ENCODE measurements at places on chromosomes 4 and X.

- DNase-seq: no peak
Observed at GRCh38 chr4:189497996-189498395, 442.7 kb upstream of the FRG1 start.

- no peak for DNase-seq
Observed at GRCh38 chr4:112279025-112279881, 6.5 kb downstream of the TIFA start.

DNA sequence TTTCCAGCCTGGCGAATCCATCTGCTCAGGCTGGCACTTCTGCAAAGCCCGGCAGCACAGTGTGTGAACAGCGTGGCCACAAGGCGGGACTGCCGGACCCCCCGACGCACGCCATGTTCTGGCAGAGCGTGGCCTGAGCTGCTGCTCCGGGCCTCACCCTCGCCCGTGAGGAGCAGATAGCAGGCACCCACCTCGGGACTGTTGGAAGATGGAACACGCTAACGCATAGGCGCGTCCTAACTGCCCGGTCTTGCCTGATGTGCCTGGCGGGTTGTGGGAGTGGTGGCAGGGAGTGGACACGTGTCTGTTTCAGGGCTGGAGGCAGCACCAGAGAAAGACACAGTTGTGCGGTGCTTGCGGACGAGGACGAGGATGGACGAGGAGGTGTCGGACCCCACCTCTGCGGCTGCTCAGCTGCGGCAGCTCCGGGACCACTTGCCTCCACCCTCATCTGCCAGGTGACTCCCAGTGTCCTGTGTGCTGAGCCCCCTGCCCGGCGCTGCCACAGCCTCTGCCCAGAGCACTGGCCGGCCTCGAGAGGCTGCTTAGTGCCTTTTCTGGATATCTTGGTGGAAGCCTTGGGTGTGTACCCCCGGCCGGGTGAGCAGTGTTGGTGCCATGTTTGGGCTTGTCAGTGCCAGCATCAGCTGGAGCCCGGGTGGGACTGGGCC, 28.2 kb downstream of the UVSSA start:
- DNase-seq: no peak

DNA sequence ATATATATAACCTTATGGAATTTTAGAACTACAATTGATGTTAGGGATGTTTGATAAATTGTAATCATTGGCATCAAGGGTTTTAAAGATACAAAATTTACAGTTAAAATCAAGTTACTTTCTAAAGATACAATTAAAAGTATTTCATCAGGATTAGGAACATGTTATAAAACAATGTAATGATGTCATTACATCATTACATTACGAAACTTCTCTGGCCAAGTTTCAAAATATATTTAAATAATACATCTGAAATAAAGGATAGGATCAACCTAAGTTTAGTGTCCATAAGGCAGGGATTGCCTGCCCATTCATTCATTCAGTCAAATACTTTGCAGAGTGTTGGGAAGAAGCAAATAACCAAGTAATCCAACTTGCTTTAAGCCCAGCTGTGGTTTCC, 75.1 kb downstream of the TENM3 start:
- DNase-seq: no peak

DNA sequence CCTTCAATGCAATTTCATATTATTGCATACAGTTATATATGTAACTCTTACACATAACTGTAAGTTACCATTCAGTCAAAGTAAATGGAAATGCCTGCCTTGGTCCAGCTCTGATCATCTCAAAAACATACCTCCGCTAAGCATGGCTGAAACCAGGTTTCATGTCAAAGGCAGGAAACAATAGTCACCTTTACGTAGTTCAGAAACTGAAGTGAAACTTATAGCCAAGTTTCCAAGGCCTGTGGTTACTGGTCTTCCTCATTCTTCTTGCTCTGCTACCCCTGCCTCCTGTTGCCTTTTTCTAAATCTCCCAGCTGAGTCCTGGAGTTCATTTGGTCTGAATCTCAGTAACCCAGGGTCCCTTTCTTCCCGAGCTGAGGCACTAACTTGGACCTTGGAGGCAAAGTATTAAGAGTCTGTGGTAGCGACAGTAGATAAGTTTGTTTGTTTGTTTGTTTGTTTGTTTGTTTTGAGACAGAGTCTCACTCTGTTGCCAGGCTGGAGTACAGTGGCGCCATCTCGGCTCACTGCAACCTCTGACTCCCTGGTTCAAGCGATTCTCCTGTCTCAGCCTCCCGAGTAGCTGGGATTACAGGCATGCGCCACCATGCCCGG, 30.8 kb downstream of the DAPP1 start:
- no peak for DNase-seq

- DNase-seq: no peak
Observed at GRCh38 chrX:100659431-100660137, 15.6 kb downstream of the SRPX2 start.

DNA sequence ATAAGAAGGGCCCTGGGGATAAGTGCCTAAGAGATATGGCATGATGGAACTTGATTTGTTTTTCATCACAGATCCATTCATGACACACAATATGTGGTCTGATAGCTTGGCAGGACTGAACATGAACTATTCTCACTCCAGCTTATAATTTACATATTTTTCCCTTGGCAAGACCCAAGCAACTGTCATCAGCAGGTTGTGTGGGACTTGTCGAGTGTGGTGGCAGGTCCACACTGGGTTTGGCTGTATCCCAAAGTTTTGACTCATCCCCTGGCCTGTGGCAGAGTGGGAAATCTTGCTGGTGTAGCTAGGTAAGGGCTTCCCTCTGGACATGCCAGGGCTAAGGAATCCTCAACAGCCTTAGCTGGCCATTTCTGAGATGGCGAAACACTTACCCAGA, 81.0 kb upstream of the STIM2 start:
- peak; percentile 99 for DNase-seq

- no peak for DNase-seq
Observed at GRCh38 chr4:146237092-146237491, 22.8 kb downstream of the REELD1 start.

DNA sequence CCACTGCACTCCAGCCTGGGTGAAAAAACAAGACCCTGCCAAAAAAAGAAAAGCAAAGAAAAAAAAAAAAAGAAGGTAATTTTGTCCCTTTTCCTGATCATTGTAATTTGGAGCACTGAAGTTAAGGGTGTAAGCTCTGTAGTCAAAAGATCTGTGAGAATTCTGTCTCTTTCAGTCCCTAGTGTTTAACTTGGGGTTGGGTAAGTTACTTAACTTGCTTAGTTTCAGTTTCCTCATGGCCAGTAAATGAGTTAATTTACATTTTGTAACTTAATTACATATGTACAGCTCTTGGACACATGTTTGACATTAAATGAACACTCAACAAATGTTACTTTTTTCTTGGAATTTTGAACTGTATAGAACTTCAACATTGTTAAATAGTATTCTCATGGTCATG, 10.9 kb upstream of the UBE2K start:
- DNase-seq: no peak

GRCh38 chrX:150257353-150258175, 105.6 kb upstream of the MAMLD1 start:
- DNase-seq: no peak

DNA sequence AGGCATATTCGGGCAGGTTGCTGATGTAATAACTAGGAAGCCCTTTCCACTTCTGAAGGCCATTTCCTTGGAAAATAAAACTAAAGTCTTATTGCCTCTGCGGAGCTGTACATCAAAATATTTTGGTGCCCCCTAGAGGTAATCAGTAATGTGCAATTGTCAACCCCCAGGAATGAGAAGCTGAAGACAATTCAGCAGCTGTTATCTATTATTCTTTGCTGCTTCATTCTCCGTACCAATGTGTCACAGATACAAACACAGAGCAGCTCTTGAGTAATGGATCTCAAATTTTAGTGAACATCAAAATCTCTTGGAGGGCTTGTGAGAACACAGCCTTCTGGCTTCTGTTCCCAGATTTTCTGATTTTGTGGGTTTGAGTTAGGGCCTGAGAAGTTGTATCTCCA, 3.5 kb upstream of the SLIT2 start:
- no peak for DNase-seq

GRCh38 chr4:156771171-156771837, 200.3 kb downstream of the PDGFC start:
- DNase-seq: peak; percentile 90

DNA sequence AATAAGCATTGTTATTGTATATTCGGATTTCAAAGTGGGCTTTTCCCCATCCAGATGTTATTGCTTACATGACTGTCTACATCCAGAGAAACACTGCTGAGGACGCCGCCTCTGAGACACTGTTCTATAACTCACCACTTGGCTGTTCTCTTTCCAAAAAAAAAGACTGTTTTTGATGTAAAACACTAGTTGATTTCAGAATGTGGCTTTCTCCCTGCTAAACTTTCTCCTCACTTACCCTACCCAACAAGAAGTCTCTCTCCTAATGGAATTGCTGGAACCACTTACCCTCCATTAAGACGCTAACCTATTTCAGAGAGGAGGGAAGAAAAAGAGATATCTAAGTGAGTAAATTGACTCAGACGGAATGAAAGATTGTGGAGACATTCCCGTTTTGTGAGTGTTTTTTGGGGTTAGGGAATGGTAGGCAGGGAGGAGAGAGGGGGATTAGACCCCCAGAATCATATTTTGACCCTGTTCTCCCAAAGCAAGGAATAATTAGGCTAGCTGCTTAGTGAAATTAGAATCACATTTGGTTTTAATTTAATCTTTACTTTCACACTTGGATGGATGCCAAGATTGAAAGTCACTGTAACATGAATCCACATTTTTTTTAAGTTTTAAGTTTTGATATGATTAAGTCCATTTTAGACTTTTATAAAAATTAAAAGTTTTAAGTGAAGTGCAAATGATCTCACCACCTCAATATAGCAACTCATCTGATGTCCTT, 174.9 kb downstream of the CHIC2 start:
- DNase-seq: no peak

GRCh38 chr4:137685357-137685756, 153.1 kb upstream of the PCDH18 start:
- DNase-seq: no peak

DNA sequence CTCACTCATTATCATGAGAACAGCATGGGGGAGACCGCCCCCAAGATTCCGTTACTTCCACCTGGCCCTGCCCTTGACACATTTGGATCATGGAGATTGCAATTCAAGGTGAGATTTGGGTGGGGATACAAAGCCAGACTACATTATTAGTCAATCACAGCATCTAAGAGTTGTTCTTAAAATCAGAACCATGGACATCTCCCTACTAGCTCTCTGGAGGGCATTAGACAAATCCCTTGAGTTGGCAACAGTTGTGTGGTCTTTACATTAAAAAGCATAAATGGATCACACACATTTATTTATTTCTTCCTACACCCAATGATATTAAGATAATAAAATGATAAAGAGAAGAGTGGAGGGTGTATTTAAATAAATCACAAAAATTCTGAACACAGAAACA, 262.8 kb upstream of the VCX start:
- DNase-seq: no peak

- DNase-seq: no peak
Observed at GRCh38 chr4:8854931-8855330, 16.7 kb downstream of the HMX1 start.

DNA sequence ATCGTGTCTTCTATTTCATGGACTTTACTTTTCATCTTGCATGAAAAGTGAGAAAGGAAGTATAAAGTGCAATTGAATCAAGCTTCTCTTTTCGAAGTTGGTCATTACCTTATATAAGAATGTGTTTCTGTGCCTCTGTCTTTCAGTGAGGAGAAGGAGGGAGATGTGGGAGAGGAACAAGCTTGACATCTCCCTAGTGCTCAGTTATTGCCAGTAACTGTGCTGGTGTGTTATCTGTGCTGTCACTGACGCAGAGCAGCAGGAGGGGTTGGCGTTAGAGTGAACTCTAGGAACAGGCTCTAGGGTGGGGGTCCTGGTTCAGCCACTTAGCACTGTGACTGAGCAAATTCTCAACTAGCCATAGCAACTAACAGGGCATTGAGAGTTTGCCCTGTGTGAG, 34.0 kb upstream of the TBC1D9 start:
- no peak for DNase-seq

DNA sequence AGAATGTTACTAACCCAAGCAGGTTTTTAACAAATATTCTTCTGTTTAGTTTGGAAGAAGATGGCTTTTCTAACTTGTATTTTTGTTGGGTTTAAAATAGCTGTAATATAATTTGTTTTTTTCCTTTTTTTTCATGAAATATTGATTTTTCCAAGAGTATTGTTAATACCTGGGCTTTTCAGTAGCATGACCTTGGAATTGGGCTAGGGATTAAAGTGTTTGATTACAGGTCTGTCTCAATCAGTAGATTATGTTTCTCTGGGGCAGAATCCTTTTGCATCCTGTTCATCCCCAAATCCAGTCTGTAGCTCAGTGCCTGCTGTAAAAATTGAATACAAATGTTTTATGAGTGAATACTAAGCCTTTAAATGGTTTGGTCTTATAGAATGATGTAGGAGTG, 479.8 kb downstream of the RAPGEF2 start:
- DNase-seq: no peak

GRCh38 chrX:121570072-121570841, 522.8 kb downstream of the GLUD2 start:
- no peak for DNase-seq

- no peak for DNase-seq
Observed at GRCh38 chrX:136865270-136866158, 15.0 kb downstream of the RBMX start.

DNA sequence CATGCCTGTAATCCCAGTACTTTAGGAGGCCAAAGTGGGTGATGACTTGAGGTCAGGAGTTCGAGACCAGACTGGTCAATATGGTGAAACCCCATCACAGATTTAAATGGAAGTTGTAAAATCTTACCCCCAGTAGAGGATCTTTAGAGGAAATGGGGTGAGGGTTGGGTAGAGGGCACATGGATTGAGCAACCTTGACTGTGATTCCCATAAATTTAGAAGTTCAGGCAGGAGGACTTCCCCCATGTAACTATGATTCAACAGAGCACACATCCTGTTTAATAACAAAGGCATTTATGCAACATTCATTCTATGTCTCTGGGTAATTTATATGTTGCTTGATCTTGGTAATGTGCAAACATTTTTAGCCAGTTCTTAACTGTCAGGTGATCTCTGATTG, 143.1 kb downstream of the RBM47 start:
- DNase-seq: peak; percentile 49

- no peak for DNase-seq
Observed at GRCh38 chr4:62162606-62163005, 962.5 kb downstream of the ADGRL3 start.

- no peak for DNase-seq
Observed at GRCh38 chrX:113059714-113060113, 219.1 kb upstream of the AMOT start.

GRCh38 chr4:100842856-100843255, 325.0 kb upstream of the EMCN start:
- no peak for DNase-seq

DNA sequence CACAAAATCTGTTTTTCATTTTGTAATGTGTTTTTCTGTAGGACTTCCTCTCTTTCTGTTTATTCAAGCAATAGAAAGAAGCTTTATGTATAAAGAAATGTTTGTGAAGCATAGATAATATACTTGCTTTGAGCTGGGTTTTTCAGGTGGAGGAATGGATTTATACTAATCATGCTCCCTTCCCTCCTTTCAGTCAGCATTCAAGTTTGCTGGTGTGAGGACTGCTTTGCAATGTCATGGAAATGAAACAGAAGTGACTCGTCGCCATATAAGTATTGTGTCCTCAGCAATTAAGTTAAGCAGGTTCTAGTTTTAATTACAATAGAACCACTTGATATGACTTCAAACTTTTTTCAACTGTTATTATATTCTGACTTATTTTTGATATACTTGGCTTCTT, 1447.1 kb downstream of the PCDH19 start:
- DNase-seq: no peak

- DNase-seq: no peak
Observed at GRCh38 chrX:121987163-121987562, 939.8 kb downstream of the GLUD2 start.

Data from epithelial cell of prostate (primary cell).